Hippocampal formation (tissue), 2 donors: ENCODE measurements at places on chromosomes 11 and 22.

DNA sequence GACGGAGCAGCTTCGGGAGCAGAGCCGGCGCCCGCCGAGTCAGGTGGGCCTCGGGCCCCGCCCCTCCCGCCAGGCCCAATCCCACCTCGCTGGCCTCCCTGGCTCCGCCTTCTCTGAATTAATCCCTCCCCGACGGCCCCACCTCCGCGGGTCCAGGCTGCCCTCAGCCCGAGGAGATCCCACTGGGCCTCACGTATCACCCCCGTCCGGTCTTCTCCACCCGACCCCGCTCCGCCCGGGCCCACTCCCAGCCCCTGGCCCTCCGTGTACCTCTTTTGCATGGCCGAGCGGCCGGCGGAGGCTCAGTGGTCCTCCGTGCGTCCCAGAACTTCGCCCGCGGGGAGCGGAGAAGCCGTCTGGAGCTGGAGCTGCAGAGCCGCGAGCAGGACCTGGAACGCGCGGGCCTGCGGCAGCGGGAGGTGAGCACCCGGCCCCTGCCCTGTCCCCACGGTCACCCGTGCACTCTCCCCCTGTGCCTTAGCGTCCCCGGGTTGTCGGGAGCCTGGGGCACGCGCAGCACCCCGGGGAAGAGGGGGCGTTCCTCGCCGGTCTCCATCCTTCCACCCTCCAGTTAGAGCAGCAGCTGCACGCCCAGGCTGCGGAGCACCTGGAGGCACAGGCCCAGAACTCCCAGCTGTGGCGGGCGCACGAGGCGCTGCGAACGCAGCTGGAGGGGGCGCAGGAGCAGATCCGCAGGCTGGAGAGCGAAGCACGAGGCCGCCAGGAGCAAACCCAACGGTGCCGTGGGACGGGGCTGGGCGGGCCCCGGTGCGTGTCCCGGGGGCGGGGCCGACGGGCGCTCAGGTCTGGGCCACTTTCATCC, 2.2 kb upstream of the CD151 start:
- DNase-seq, result no peak

GRCh38 chr22:37639070-37639760, at the start of gene SH3BP1:
TSS of gene SH3BP1 (plus strand) at chr22:37639669. CDS start at chr22:37639788, 119 bp downstream.
- no peak for DNase-seq

DNA sequence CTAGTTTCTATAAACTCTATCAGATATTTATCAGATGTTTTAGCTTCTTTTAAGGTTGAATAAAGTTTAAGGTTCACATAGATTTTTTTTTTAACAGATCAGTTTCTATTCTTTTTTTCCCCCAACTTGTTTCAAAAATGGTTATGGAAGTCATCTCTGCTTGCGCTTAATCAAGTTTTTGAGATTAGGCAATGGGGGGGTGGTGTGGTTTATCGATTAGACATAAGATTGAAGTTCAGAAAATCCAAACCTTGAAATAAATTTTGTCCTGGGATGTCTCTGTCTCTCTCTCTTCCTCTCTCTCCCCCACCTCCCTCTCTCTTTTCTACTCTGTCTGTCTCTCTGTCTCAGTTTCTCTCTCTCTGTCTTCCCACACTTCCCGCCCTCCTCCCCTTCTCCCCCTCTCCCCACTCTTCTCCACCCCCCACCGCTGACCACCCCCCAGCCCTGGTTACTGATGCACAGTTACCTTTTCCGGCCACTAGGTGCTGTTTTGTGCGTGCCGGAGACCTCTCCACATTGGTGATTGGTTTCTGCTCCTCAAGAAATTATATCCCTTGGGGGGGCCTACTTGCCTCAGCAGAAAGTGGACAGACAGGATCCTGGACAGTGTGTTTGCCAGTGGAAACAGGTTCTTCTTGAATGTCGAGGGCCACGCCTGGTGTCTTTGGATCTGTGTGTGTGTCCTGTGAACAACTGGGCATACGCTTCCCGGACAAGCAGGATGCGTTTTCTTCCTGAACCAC, 29.7 kb upstream of the ANO1 start:
- DNase-seq, result no peak

DNA sequence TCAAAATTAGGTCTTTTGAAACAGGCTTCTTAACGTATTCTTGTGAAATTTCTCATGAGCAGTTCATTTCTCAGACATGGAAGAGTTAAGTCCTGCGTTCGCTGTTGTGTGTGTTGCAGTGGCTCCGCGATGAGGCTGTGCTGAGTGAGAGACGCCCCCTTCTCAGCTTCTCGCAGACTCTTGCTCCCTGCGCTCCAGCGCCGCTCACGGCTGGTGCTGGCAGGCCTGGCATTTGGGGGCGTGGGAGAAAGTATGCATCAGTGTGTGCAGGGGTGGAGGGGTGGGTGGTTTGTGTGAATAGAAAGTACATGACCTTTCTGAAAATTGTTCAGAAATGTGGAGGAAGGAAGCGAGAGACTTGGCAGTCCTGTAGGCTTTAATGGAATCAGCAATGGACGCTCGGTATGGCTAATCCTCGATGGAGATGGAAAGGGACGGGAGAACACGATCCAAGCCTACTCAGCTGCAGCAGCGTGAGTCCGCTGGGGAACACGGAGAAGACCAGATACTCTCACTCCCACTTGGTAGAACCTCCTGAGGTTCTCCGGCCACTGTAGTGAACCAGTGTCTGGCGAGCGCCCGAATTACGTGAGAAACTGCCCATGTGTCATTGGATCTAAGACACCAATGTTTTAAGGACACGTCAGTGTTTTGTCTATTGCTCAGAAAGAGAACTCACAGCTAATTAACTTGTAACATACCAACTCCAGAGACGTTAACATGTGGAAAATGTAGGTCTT, 5.9 kb downstream of the TAB1 start:
- DNase-seq, result peak; percentile 46

- DNase-seq, result peak; percentile 50
Observed at GRCh38 chr11:121656328-121657090, 203.7 kb upstream of the SORL1-AS1 start.

DNA sequence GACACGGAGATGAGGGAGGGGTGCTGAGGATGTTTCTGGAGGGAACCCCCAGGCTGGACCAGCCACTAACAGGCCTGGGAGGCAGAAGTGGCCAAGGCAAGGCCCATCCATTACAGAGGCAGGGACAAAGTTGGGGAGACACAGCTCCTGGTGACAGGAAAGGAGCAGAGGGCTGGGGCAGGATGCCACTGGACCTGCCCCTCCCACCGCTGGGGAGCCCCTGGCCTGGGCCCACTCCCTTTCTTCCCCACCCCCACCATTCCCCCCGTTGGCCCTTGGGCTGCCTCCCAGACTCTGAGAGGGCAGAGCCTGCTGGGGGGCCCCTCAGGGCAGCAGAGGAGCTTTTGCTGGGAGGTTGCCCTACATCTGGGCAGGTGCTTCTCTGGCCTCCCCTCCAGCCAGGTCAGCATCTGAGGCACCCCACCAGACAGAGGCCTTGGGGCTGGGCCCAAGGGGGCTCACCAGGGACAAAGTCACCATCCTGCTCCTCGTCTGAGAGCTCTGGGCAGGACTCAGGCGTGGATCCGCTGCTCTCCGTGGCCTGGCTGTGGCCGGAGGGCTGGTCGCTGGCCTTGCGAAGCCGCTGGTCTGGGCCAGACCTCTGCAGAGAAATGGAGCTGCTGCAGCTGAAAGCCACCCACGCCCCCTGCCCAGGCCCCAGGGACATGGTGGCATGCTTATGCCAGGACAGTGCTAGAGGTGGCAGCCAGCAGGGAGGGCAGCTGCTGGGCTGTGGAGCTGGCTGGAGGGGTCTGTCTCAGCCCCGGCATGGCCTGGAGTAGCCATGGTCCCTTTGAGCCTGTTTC, 33.1 kb upstream of the CARS1 start:
- no peak for DNase-seq

DNA sequence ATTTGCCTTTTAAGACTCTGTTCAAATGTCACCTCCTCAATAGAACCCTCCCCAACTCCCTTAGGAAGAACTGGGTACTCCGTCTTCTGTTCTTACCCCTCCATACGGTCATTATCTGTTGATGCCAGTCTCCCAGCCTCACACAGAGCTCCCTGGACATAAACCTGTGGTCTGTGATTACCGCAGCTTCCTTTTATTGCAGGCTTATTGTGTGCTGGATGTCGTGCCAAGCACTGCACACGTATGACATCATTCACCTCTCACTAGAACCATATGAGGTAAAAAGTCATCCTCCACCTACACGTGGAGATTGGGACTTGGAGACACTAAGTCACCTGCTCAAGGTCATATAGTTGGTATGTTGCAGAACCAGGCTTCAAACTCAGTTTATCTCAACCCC, 15.3 kb downstream of the PTPN5 start:
- no peak for DNase-seq
